ENCODE measurements at places on chromosomes 5 and 9.

GRCh38 chr5:131169810-131170539, 769 bp upstream of the LYRM7 start:
- DNase-seq, result no peak

DNA sequence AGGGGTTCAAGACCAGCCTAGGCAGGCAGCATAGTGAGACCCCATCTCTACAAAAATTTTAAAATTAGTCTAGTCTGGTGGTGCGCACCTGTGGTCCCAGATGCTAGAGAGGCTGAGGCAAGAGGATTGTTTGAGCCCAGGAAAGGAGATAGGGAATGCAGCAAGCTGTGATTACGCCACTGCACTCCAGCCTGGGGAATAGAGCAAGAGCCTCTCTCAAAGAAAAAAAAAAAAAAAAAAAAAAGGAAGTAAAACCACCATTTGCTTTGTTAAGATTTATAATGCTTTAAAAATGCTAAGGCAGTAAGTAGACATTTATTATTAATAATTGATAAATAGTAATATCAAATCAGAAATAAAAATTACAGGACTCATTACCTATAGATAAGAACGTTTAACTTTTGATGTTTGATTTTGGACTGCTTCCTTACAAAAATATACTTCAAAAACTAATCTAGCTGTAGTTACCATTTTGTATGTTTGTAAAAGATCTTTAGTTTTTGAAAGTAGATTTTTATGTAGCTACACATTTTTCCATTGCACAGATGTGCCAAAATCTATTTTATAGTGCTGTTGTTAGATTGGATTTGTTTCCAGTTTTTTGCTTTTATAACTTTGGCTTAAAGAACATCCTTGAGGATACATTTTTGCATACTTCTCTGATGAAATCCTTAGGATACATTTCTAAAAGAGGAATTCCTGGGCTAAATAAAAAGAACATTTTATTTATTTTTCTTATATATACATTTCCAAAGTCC, 86.4 kb downstream of the INIP start:
- DNase-seq, result no peak

DNA sequence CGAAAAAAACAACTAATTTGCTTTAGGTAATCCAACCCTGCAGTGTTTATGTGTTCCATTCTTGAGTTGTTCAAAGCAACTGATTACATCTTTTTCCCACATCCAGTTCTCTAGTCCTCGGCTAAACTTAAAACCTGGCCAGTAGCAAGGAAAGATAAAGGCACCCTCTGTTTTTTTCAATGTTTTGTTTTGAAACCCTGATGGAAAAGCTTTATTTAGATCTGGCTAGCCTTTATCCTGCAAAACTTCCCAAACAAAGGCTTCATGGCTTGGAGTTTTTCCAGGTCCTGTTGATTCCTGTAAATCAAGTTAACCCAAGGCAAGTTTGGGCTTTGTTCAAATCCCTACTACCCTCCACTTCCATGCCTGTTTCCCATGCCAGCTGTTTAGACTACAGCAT, 105.1 kb downstream of the CEMIP2 start:
- DNase-seq, result no peak

DNA sequence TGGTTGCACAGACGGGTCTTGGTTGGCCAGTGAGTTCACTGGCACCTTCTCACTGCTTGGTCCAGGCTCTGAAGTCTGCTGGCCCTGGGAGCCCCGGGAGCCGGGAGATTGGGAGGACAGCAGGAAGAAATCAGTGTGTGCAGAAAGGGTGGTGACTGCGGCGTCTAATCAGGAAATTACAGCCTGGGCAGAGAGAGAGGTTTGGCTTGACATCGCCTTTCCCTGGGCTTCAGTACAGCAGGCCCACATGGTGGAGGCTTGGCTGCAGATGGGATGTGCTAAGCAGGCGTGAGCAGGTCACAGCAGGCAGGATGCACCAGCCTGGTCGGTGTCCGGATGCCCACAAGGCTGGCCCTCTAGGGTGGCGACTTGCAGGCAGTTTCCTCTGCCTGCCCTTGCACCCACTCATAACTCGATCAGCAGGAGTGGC, 17.2 kb downstream of the PITX1 start:
- DNase-seq, result no peak

GRCh38 chr9:114456929-114457328, 48.3 kb downstream of the WHRN start:
- no peak for DNase-seq

GRCh38 chr9:70340572-70340971, 73.9 kb downstream of the KLF9 start:
- no peak for DNase-seq

- no peak for DNase-seq
These were observed 777.5 kb upstream of the TYRP1 start for GRCh38 chr9:11915699-11916098.

GRCh38 chr5:9474219-9475002, 71.5 kb downstream of the SEMA5A start:
- no peak for DNase-seq

GRCh38 chr5:150055326-150056074, 30.9 kb downstream of the CSF1R start:
- DNase-seq, result no peak

DNA sequence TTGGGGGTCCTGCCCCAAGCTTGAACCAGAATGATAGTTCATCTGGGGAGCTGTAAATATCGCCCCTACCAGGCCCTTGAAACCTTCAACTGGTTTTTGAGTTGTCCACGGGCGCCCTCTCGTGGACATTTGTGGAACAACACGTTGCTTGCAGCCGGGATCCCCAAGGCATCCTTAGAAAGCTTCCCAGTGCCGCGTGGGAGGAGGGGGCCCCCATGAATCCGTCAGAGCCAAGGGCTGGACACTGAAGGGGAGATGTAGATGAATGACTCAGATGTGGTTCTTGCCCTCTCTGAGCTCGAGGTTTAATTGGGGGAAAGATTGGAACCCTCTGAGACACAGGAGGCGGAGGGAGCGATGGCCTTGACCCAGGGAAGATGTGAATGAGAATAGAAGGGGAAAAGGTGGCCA, 31.8 kb upstream of the ORM1 start:
- DNase-seq, result no peak

DNA sequence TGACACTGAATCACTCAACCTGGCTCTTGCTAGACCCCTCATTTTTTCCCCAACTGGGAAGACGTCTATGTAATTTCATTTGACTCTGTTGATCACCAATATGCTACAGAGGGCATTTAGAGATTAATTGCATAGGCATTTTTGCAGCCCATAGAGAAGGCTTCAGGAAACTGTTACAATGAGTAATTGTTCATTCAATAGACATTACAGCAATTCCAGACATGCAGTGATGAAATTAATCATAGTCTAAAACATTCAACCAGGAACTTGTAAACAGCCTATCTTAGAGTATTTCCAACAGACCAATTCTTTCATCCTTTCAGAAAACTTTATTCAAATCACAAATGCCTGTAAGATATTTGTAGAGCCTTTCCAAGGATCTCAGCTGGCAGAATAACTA, 122.3 kb downstream of the MARCHF11 start:
- DNase-seq, result no peak

DNA sequence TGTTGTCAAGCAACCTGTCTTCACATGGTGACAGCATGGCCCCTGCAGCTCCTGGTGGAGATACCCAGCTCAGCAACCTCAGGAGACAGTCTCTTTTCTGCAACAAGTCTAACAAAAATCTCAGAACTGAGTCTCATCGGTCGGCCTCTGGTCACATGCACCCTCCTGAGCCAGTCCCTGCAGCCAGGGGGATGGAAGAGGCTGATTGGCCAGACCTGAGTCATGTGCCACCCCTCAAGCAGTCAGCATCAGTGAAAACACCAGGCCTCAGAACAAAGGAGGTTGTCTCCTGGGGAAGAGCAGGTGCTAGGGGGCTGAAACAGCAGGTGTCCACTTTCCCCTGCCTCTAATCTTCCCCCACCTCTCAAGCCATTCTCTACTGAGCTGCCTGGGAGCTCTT, 54.4 kb downstream of the SMIM23 start:
- DNase-seq, result no peak

- DNase-seq, result peak; percentile 33
These were observed 495 bp downstream of the OSTF1 start for GRCh38 chr9:75088646-75089372.

DNA sequence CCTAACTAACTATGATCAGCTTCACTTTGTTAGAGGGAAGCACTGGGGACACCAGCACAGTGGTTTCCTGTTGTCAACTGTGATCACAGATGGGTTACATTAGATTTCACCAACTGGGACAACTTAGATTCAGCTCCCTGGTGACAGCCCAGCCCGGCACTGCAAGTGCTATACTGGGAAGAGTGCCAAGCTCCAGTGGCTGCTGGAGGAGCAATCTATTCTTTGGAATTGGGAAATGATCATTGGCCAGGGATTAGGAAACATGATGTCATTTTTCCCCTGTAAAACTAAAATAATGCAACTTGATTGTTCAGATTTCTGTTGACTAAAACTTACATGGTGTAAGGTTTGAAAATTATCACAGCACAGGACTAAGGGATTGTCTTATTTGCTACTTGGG, 33.2 kb downstream of the PTGR1 start:
- no peak for DNase-seq

GRCh38 chr5:110663525-110663924, 62.9 kb downstream of the TMEM232 start:
- DNase-seq, result no peak

- DNase-seq, result no peak
These were observed 43.4 kb downstream of the ANGPTL2 start for GRCh38 chr9:127078988-127079387.

DNA sequence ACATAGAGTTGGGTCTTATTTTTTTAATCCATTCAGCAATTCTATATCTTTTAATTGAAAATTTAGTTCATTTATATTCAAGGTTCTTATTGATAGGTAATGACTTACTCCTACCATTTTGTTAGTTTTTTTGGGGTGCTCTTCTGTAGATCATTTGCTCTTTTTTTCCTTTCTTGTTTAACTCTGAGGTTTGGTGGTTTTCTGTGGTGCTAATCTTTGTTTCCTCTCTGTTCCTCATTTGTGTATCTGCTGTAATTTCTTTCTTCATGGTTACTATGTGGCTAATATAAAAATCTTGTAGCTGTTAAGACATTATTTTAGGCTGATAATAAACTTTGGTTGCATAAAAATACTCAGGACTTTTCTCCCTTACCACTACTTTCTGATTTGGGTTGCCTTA, 181.6 kb upstream of the DMRTA1 start:
- no peak for DNase-seq

- DNase-seq, result no peak
These were observed 1.4 kb upstream of the ANKRD33B start for GRCh38 chr5:10562201-10563109.

GRCh38 chr9:131927091-131927490, 152.6 kb downstream of the MED27 start:
- no peak for DNase-seq

Data from right renal cortex interstitium (tissue), 3 donors.